Ovary (tissue), 10 donors: ENCODE measurements at places on chromosomes 6 and 20.

- DNase-seq = no peak
Measured at GRCh38 chr6:158660333-158660754, 10.5 kb downstream of the SYTL3 start.

GRCh38 chr6:142968601-142969000 lies 23.6 kb upstream of the HIVEP2 start:
- no peak for DNase-seq

DNA sequence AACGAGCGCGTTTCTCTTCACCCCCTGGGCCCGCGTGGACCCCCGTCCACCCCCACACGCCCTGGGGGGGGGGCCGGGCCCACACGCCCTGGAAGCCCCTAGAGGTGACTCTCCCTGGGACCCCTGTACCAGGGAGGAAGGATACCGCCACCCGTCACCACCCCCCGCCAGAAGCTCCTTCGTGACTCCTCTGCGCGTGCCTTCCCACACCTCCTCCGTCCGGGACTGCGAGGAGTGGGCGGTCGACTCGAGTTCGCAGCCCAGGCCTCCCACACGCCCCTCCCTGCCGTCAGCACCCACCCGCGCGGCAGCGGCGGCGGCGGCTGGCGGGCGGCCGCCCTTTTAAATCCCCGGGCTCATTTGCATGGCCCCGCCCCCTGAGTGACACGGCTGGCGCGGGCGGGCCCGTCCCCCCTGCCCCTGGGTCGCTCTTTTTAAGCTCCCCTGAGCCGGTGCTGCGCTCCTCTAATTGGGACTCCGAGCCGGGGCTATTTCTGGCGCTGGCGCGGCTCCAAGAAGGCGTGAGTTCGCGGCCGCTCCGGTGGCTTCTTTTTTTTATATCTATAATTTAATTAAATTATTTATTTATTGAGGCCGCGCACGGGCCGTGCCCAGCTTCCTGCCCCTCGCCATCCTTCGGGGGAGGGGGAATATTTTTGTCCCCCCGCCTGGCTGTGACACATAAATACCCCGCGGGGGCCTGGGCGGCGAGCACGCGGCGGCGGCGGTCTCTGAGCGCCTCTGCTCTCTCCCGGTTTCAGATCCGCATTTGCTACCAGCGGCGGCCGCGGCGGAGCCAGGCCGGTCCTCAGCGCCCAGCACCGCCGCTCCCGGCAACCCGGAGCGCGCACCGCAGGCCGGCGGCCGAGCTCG lies at the start of gene HMGA1:
TSS of gene HMGA1 (plus strand) at position 431 of the 873 bp plus-strand sequence. CDS start 3,908 bp downstream, outside the sequence.
- DNase-seq = peak; percentile 78

- DNase-seq = peak; percentile 52
Measured at GRCh38 chr6:155248008-155249001, 15.5 kb upstream of the CLDN20 start.

GRCh38 chr6:54601600-54602300 lies 244.8 kb upstream of the FAM83B start:
- DNase-seq = no peak

DNA sequence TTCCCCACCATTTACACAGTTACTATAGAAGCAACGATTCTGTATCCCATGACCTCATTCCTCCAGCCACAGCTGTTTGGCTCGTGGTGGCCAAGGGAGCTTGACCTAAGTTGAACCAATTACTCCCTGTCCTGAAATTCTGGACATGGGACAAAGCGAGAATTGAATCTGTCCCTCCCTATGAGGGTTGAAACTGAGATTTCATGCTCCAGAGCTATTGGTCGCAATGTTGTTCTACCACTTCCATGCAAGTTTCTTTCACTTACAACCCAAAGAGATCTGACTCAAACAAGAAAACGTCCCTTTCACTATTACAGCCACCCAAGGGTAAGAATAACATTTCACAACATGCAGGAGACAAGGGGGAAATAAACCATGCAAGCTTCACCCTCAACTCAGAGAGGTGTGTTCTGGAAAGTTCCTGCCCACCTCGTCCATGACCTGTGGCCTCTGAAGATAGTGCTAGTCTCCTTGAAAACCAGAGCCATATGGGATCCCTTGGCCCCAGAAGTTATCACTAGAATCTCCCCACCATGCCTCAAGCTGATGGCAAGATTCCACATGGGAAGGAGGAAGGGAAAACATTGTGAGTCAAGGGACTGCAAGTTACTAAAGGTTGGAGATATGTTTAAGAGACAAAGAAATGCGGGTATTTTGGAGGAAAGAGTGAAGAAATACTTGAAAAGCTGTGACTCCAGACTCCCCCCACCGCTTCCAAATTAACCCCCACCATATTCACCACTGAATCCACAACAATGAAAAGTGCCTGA lies 74.5 kb upstream of the SRSF6 start:
- no peak for DNase-seq

- no peak for DNase-seq
Measured at GRCh38 chr6:100568255-100568654, 103.5 kb upstream of the SIM1 start.

- no peak for DNase-seq
Measured at GRCh38 chr6:50993941-50994720, 175.5 kb downstream of the TFAP2B start.

- DNase-seq = peak; percentile 39
Measured at GRCh38 chr20:33657704-33658095, 4.4 kb upstream of the C20orf144 start.

- no peak for DNase-seq
Measured at GRCh38 chr6:116412270-116412669, 41.5 kb downstream of the DSE start.

DNA sequence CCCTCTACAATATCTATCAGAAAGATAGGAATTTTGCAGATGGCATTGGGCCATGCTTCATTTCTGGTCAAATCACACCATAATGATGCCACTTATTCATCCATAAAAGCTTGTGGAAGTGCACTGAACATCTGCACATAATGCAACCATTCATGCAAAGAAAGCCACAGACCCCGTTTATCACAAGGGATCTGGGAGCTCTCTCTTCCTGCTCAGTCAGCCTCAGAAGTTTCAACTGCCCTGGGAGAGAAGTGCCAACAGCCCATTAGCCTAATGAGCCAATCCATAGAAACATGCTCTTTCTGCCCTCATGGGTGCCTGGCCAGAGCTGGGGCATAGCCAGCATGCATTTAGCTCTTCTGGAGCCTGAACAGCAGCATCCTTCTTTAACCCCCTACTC lies 85.8 kb downstream of the SLC35F1 start:
- no peak for DNase-seq

GRCh38 chr20:2697768-2698167 lies 5.2 kb downstream of the EBF4 start:
- DNase-seq = no peak

DNA sequence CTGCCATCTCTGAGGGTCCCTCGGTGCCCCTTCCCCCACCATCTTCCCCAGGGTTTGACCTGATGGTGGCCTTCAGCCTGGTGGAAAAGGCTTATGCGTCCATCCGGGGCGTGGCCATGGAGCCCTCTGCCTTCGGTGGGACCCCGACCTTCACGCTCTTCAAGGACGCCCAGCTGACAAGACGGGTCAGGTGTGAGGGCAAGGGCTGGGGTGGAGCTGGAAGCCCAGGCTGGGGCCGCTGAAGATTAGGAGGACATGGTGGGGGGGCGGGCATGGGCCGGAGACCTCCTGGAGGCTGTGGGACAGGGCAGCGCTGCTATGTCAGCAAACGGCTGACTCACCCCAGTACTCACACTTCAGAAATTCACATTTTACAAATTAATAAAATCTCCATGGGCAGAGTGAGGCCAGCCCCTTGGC lies 23.5 kb downstream of the COL20A1 start:
- peak; percentile 18 for DNase-seq

GRCh38 chr6:13573669-13574110 lies 711 bp upstream of the SIRT5 start:
- peak; percentile 34 for DNase-seq

- no peak for DNase-seq
Measured at GRCh38 chr6:147109707-147110106, 94.5 kb upstream of the STXBP5 start.

DNA sequence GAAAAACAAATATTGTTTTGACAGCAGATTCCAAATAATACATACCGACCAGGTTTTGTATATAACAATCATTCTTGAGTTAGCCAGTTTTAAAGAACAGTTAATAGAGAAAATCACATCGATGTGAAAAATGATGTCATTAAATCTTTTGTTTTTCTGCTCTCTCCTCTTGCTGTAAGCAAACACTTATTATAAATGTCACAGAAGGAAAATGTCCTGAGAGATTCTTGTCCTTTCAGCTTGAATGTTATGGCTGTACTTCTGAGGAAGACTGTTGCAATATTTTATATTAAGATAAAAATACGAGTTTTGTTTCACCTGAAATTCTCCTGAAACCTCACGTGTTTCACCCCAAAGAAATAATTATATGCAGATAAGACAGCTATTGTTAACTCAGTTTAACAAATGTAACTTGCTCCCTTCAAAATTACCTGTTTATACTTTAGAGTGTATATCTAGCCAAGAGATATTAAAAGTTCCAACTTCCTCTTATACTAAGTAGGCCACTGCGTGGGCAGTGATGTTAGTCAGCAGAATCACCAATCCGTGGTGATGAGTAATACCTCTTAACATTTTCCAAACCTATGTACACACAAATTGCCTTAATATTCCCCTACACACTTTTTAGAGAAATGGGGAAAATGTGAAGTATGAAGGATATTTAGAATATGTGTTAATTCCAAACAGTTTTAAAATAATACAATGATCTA lies 1111.4 kb upstream of the CITED2 start:
- DNase-seq = peak; percentile 42

DNA sequence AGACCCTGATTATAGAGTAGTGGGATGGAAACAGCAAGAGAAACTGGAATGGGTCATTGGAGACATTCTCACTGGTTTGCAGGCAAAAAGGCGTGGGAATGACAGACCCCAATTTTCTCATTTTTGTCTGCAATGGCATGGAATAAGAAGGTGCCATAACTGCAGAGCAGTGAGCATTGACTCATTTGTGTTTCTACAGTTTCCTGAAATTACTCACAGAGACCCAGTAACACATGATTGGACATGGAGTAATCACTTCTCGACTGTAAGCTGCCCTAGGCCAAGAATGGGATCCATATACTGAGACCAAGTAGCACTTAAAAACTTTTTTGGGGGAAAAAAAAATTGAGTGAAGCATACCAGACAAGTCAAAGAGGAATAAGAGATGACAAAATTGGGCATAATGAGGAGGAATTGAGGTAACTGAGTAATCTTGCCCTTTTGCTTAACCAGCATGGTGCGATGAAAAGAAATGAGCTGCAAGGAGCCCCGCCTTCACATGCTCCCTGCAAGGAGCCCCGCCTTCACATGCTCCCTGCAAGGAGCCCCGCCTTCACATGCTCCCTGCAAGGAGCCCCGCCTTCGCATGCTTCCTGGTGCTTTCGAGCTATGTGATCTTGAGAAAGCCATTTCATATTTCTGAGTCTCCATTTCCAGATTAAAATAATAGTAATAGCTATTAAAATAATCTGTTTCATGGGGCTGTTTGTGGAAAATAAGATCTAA lies 44.1 kb downstream of the NHSL1 start:
- no peak for DNase-seq

DNA sequence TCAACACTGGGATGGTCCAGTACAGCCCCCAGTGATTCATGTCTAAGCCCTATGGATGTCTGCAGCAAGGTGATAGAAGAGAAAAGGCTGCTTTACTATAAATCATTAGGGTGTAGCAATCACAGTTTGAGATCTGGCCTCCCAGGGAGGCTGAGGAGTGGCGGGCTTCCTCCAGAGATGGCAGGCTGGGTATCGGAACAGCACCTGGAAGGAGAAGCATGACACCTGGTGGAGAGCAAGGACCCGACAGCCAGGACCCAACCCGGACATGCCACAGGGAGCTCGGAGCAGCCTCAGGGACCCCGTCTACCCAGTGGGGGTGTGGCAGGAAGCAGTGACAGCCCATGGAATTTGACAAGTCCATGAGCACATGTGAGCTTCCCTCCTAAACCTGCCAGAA lies 114.8 kb upstream of the CD93 start:
- no peak for DNase-seq

GRCh38 chr6:31568537-31568961 lies 3.5 kb upstream of the LTA start:
- DNase-seq = no peak

GRCh38 chr20:9626357-9626756 lies 112.0 kb downstream of the LAMP5 start:
- no peak for DNase-seq

- DNase-seq = peak; percentile 56
Measured at GRCh38 chr6:158662954-158663624, 13.2 kb downstream of the SYTL3 start.
